ENCODE measurements at places on chromosomes 7 and 10. TPM values are rescaled to one million over a fixed set of nuclear protein-coding genes. Genes with fewer than 3 reads are reported as not detected.
A peak's percentile ranks its signal among the peaks of the same experiment; 100 is the strongest.

GRCh38 chr10:69835875-69836730, 34.4 kb downstream of the COL13A1 start:
- no peak for DNase-seq

GRCh38 chr10:131817866-131818509, 82.8 kb upstream of the PPP2R2D start:
- peak; percentile 31 for DNase-seq

DNA sequence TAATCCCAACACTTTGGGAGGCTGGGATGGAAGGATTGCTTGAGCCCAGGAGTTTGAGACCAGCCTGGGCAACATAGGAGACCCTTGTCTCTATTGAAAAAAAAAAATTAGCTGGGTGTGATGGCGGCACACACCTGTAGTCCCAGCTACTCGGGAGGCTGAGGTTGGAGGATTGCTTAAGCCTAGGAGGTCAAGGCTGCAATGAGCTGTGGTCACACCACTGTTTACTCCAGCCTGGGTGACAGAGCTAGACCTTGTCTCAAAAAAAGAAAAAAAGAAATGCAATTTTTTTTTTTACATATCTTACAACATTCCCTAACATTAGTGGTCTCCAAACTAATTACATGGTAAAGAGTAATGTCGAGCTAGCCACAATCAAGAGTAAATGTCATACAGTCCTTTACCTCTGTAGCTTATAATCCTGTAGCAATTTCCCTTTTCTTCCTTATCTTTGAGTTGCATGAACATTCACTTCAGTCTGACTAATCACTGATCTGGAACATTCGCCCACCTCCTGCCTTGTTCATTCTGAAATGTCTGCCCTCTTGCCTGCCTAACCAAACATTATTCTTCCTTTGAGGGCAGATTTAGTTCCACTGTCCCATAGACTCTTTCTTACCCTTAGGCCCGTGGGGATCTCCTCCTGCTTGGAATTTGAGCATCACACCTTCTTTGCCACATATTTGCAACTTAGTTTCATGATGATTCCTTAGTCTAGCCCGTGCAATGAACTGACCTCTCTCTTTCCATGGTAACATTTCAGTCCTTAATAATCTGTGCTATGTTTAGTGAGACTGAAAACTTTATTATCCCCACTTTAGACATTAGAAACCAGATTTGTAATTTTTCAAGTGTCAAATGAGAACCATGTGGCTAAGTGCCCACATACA, 4.8 kb upstream of the VCL start:
- DNase-seq, result no peak

Gene ITGB1
- total RNA-seq, result 54.2 TPM

Gene MGAM2
- total RNA-seq, result not detected

Measured in activated CD8-positive, alpha-beta memory T cell treated with anti-CD3 and anti-CD28 coated beads, Interleukin-2, amount 10 ng/mL, durations not matched to agents 7 days and 5 days (primary cell).